ENCODE measurements at places on chromosomes 2 and 18. TPM values are rescaled to one million over a fixed set of nuclear protein-coding genes. Genes with fewer than 3 reads are reported as not detected.

The SPP2 gene
- not detected for total RNA-seq

The PTPRN gene
- not detected for total RNA-seq

The ESCO1 gene
- total RNA-seq = 19.1 TPM

The MYO1B gene
- 86.4 TPM for total RNA-seq

The MGAT4A gene
- total RNA-seq = 41.0 TPM

The RETREG2 gene
- 48.0 TPM for total RNA-seq

The RNF125 gene
- total RNA-seq = 6.7 TPM

DNA sequence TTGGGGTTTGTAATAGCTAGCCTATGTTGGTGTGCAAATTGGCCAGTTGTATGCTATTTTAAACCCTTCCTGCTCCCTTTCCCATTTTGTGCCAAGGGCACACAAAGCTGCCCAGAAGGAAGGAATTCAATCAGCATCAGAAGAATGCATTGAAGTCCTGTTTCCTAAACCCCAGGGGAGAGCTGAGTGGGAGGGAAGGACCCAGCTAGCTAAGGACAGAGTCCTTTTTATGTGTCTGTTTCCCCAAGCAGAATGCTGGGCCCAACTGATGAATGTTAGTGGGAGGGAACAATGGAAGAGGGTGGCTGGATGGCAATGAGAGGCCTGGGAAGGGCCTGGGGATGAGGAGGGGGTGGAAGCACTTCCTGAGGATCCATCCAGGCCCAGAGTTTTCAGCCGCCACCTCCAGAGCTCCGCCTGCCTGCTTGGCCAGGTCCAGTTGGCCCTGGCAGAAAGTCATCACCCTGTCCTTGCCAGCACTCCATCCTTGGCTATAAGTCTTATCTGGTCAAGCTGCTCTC lies 32.7 kb downstream of the MEX3C start:
- no peaks in the 10 kb centered on the region for H3K27me3 ChIP-seq
- H3K4me3 ChIP-seq = no peak overlapping the region
- no peaks in the 10 kb centered on the region for H3K36me3 ChIP-seq
- H3K4me1 ChIP-seq = peaks cover 4% of the 10 kb centered on the region
- no peak for DNase-seq

GRCh38 chr18:23401400-23402347 lies 51.4 kb upstream of the RIOK3 start:
- no peak overlapping the region for H3K4me3 ChIP-seq
- DNase-seq = no peak
- no peak overlapping the region for H3K27ac ChIP-seq
- H3K4me1 ChIP-seq = no peaks in the 10 kb centered on the region
- H3K36me3 ChIP-seq = no peaks in the 10 kb centered on the region
- H3K27me3 ChIP-seq = no peaks in the 10 kb centered on the region

DNA sequence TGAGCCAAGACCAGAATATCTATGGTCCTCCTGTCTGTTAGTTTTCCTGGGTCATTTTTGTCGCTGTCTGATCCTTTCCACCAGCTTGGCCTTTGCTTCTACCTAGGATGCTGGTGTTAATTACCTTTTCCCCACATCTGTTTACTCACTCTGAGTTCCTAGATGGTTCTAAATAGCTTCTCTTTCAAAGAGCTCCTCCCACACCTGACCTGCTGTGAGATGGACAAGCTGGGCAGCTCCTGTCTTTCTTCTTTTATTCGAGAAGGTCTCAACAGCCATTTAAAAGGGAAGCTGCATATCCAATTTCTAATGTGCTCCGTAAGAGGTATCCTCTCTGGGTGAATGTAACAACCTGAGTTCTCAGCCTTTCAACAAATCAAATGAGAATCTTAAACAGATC lies 156.2 kb downstream of the HRH4 start:
- no peaks in the 10 kb centered on the region for H3K27me3 ChIP-seq
- H3K4me1 ChIP-seq = no peaks in the 10 kb centered on the region
- no peak overlapping the region for H3K4me3 ChIP-seq
- no peak for DNase-seq
- no peaks in the 10 kb centered on the region for H3K36me3 ChIP-seq

DNA sequence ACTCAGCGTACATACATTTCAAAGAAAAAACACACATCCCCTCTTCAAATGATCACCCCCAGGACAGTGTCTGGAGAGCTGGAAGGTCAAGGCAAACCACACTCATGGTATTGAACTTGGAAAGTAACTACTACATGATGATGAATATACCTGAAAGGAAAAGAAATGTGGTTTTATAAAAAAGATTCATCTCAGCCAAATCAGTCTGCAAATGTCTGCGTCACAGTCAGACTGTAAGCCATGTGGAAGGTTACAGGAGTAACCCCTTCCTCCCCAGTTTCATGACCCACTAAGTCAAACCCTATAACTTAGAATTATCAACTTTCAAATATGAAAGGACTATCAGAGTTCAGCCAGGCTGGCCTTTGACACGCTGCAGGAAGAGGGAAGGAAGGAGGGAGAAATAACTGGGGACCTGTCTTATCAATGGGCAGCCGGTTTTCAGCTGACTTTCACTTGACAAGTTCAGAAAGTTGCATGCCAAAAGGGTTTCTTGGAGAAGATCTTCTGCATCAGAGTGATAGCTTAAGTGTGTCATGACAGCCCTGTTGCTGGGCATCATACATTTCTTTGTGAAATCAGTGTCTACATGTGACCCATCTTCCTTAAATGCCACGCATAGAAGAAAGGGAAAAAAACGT lies 7.0 kb upstream of the BMP10 start:
- no peaks in the 10 kb centered on the region for H3K27me3 ChIP-seq
- no peak overlapping the region for H3K4me3 ChIP-seq
- no peak overlapping the region for H3K27ac ChIP-seq

GRCh38 chr18:48934723-48935432 lies 15.9 kb downstream of the SMAD7 start:
- no peaks in the 10 kb centered on the region for H3K36me3 ChIP-seq
- H3K27ac ChIP-seq = peak overlapping the region; percentile 87
- H3K4me1 ChIP-seq = peaks cover 7% of the 10 kb centered on the region
- H3K4me3 ChIP-seq = no peak overlapping the region

DNA sequence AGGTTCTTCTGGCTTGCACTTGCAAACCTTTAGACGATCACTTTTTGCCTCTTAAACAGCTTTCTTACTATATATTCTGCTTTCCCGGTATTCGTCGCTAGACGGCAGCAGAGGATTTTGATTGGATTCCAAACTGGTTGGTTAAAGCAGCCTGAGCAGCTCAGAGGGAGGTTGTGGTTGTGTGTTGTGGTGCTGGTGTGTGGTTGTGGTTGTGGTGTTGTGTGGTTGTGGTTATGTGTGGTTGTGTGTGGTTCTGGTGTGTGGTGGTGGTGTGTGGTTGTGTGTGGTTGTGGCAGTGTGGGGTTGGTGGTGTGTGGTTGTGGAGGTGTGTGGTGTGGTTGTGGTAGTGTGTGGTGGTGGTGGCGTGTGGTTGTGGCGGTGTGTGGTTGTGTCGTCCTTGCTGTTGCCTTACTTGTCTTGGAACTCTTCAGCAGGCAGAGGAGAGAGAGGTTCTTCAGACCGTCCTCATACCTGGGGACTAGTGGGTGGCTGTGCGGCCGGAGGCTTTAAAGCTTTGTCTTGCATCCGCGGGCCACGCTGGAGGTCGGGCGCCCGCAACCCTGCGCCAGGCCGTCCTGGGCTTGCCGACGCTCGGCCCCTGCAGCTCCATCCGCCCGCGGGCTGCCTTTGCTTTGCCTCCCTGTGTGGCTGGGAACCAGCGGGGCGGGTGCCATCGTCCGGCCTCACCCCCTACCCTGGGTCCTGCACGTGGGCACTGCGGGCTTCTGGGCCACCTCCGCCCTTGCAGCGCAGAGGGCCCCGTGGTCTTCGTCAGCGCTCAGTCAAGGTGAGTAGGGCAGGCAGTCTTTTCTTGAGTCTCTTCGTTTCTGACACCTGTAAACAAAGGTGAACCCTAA lies 190.8 kb downstream of the ARHGAP28 start:
- H3K27me3 ChIP-seq = no peaks in the 10 kb centered on the region
- H3K36me3 ChIP-seq = no peaks in the 10 kb centered on the region
- H3K4me1 ChIP-seq = no peaks in the 10 kb centered on the region
- DNase-seq = no peak

GRCh38 chr18:34342960-34343359 lies 118.2 kb upstream of the NOL4 start:
- DNase-seq = no peak
- H3K36me3 ChIP-seq = no peaks in the 10 kb centered on the region
- no peak overlapping the region for H3K4me3 ChIP-seq
- peaks cover 3% of the 10 kb centered on the region for H3K4me1 ChIP-seq
- H3K27ac ChIP-seq = no peak overlapping the region

GRCh38 chr2:130352237-130352636 lies 3.6 kb upstream of the PTPN18 start:
- no peak overlapping the region for H3K27ac ChIP-seq
- H3K27me3 ChIP-seq = no peaks in the 10 kb centered on the region
- no peak for DNase-seq
- H3K4me3 ChIP-seq = no peak overlapping the region
- no peaks in the 10 kb centered on the region for H3K4me1 ChIP-seq

DNA sequence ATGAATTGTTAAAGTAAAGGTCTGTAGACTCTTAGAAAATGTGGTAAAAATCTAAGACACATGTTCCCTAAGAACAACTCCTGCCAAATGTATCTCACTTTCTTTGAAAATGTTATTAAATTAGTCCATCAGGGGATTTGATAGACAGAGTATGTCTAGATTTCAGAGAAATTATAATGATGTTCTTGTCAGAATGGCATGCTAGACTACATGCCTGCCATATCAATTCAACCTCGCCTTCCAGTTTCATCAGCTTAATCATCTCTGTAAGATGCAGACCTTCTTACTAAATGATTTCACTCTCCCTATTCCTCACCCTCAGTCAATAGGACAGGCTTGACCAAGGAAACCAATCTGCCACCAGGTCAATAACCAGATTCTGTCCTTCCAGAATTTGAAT lies 368.4 kb downstream of the TXNL1 start:
- DNase-seq = no peak
- no peak overlapping the region for H3K27ac ChIP-seq
- no peak overlapping the region for H3K4me3 ChIP-seq

DNA sequence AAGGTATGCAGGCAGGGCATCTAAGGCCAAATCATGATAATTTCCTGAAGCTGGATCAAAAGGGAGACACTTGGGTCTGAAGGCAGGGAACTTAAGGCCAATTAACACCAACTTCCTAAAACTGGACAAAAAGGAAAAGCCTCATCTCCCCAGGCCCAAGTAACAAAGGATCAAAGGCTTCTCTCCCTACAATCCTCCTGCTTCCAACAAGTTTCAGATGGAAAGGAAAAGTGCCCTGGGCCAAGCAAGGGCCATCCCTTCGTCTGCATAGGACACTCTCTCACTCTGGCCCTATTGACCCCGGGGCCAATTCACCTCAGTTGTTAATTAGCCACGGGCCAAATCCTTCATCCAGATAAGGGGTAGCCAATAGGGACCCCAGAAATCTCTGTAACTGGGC lies 1335.8 kb upstream of the CDH2 start:
- no peak for DNase-seq
- no peaks in the 10 kb centered on the region for H3K4me1 ChIP-seq
- H3K4me3 ChIP-seq = no peak overlapping the region
- H3K36me3 ChIP-seq = no peaks in the 10 kb centered on the region
- no peak overlapping the region for H3K27ac ChIP-seq
